ENCODE measurements at places on chromosomes 1 and 21.

- DNase-seq, result no peak
These were observed 118.6 kb upstream of the PPP2R5A start for GRCh38 chr1:212166644-212167043.

DNA sequence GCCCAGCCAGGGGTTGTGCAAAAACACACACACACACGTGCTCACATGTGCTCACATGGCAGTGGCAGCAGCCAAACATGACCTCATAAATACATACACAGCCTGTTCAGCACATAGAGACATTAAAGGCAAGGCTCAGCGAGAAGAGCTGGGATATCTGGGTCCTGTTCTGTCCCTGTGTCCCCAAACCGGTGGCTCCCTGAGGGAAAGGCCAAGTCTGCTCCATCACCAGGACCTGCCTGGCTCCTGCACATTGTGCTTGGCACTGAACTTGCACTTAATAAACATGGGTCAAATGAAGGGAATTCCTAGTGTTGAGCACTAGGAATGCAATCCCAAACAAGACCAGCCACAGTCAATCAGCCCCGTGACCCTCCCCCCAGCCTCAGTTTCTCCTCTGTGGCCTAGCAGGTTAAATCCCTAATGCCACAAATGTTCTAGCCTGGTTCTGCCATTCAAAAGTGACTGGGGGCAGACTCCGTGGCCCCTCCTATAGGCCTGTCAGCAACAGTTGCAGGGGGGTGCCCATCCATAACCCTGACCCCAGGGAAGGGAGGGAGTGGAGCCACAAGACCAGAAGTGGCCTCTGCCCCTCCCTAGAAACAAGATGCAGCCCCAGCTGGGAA lies 160.9 kb upstream of the VAMP3 start:
- no peak for DNase-seq

- no peak for DNase-seq
These were observed 292.1 kb upstream of the VAMP3 start for GRCh38 chr1:7478809-7479499.

GRCh38 chr1:15765495-15766194 lies 7.0 kb downstream of the FBLIM1 start:
- DNase-seq, result no peak

DNA sequence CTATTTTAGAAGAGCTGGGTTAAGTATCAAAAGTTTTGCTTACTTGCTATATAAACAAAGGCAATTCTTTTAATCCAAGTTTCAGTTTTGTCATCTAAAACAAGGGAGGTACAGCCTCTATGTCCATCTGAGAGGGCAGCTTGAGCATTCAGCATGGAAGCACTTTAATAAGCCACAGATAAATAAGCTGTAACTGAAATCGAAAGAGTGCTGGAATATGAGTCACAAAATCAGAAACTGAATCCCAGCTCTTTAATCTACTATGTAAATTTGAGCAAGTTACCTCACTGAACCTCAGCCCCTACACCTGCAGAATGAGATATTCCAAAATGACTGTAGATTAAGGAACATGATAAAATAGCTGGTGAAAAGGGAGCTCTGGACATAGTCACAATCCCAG lies 80.0 kb upstream of the HP1BP3 start:
- DNase-seq, result no peak

DNA sequence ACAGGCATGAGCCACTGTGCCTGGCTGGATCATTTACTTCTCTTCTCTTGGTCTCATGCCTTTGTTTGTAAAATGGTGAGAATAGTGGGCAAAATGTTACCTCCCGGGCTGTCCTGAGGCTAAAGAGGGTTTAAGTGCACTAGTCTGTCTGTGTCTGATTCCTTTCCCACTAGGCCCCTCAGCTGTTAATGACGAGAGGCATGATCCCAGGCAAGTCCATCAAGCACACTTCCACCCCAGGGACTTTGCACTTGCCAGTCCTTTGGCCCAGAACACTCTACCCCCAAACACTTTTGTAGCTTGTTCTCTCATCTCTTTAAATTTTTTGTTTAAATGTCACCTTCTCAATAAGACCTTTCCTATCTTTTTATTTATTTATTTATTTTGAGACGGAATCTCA lies 13.8 kb upstream of the EPB41 start:
- DNase-seq, result no peak

- DNase-seq, result no peak
These were observed 803 bp upstream of the FLAD1 start for GRCh38 chr1:154982341-154982740.

DNA sequence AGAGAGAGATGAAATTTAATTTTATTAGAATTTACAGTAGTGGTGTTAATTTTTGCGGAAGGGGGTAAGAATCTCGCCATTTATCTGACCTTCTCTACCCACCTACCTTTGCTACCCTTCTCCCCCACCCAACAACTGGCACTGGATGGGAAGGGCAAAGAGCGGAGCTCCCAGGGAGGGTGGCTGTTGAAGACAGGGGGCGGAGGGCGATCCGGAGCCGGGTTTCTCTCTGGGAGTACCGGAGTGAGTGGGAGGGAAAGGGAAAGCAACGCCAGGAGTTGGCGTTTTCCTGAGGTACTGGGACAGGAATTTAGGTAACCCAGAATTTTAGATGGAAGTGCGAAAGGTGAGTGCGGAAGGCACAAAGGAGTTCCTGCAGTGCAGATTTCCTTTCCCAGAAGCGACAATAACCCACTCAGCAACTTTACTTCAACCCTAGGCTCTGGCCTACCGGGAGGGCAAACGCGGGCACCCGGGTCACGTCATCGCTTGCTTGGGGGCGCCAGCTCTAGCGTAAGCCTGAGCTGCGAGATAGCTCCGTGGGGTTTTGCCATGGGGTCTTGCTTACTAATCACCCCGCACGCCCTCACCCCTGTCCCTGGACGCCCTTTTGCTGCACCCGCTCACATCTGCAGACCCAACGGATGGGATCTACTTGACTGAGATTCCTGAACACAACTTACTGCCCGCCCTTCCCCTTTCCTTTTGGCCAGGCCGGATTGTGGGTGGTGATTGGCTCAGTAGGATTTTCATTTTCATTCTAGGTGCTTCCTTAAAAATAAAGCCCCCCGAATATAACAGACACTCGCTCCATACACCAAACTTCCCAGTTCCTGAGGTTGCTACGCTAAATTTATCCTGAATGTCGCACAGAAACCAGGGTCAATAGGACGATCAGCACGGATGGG lies 413.0 kb upstream of the ESRRG start:
- no peak for DNase-seq

DNA sequence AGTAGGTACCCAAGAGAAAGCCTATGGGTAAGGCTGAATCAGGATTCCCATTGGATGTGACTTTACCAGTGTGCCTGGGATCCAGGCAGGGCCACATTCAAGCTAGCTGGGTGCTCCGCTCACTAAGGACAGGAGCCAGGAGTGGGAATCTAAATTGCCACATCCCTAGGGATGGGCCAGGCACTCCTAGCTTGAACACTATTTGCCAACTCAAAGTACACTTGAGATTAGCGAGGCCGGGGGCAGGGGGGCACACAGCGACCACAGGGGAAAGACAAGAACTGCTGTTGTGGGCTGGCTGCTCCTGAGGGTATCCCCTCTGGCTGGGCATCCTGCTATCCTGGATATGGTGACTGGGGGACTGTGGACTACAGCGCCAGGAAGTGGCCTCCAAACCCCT lies 4.3 kb downstream of the SLC45A3 start:
- no peak for DNase-seq

- DNase-seq, result no peak
These were observed 53.0 kb downstream of the BACH1 start for GRCh38 chr21:29351691-29352090.

DNA sequence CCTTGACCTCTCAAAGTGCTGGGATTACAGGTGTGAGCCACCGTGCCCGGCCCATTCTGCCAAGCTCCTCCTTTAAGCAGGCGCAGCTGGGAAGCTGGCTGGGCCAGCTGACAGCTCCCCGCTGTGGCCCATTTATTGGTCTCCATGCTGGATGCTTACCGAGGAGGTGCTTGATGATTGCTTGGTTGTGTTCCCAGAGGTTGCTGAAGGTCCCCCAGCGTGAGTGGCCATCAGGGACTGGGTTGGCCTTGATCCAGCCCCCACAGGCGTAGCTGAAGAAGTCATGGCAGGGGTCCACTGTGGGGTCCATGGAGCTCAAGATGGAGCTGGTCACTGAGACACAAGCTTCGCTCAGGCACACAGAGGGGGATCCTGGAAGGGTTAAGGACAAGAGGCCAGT lies 17.7 kb downstream of the ECE1 start:
- no peak for DNase-seq

DNA sequence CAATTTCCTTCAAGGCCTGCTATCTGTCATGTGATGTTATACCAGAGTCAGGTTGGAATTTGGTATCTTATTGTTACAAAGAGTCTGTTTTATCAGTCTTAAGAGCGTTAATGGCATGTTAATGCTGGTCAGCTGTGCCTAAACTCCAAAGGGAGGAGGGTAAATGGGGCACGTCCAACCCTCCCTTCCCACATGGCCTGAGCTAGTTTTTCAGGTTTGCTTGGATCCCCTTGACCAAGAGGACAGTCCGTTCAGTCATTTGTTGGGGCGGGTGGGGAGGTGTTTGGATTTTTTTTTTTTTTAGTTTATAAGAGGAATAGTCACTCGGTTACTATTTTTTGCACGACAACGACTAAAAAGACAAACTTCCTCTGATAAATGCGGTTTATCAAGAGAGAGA lies 63.8 kb upstream of the LYST start:
- no peak for DNase-seq

DNA sequence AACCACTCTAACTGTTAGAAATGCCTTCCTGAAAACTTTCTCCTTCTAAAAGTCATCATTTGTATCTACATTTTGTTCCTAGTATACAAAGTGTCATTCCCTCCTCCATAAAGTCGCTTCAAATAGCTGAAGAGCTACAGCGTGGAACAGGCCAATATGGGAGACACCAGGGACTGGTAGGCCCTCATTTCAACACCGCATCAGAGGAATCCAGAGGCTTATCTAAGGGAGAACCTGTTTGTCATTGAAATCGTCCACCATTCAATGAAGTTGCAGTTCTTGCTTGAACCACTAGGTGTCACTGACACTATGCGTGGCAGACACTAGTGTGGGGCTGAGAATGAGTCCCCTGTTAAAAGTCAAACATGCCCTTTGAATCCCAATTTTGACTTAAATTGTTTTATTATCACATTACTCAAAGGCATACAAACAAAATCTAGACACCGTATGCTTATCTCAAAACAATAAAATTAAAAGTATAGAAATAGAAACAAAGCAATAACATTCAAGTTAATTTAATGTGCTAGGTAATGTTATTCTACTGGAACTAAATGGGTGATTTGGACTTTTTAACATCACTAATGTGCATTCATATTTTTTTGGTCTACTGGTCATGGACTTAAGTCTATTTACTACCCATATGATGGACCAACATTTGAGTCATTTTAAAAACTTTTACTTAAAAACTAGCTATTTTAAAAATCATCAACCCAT lies 182.3 kb downstream of the FCRL5 start:
- DNase-seq, result peak; percentile 31

- DNase-seq, result no peak
These were observed 434.8 kb downstream of the CAMTA1 start for GRCh38 chr1:7220007-7220406.

DNA sequence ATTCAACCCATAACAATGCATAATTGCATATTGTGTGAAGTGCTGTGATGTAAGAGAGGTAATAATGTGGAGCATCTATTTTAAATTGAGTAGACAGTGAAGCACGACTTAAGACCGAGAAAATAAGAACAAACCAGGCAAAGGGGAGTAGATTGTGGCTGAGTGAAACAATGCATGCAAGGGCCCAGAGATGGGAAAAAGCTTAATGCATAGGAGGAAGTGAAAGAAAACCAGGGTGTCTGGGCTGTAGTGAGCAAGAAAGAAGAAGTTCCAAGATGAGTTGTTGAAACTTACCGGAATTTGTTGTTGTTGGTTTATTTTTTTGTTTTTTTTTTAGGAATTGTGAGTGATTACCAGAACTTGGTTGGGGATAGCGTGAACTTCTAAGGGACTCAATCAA lies 104.7 kb downstream of the SNX7 start:
- DNase-seq, result no peak

DNA sequence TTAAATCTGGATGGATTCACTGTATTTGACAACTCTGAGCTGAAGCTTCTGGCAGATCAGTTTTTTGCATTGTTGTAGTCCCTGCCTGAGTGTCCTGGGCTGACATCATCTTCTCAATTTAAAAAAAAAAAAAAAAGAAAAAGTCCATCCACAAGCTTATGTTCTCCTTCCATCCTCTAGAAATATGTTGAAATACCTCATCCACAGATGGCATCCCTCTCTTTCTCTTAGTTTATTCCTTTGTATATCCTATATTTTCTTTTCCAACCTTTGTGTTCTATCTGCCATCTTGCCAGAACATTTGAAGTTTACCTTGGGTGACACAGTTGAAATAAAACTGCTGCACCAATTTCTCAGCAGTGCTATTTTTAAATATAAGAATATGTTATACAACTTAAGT lies 184.4 kb upstream of the PKN2 start:
- no peak for DNase-seq

DNA sequence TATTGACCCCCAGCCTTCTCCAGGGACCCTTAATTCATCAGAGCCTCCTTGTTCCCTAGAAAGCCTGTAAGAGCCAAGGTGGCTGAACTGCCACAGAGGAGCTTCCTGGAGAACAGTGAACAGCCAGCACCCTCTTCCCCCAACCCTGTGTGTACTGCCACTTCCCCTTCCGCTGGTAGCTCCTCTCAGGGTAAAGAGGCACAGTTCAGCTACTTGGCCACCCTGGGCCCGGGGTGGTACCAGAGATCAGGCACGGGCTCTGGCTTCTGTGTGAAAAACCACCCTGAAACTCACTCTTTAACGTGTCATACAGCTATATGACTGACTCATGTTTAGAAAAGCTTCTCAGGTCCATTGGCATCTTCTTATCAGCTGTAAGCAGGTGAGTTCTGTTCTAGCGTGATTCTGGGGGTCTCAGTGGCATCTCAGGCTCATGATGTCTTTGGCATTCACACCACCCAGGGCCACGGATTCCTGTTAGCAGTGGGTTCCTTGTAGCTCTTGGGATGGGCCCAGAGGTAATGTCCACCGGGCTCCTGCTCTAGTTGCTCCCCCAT lies 22.4 kb downstream of the ARMH1 start:
- no peak for DNase-seq

DNA sequence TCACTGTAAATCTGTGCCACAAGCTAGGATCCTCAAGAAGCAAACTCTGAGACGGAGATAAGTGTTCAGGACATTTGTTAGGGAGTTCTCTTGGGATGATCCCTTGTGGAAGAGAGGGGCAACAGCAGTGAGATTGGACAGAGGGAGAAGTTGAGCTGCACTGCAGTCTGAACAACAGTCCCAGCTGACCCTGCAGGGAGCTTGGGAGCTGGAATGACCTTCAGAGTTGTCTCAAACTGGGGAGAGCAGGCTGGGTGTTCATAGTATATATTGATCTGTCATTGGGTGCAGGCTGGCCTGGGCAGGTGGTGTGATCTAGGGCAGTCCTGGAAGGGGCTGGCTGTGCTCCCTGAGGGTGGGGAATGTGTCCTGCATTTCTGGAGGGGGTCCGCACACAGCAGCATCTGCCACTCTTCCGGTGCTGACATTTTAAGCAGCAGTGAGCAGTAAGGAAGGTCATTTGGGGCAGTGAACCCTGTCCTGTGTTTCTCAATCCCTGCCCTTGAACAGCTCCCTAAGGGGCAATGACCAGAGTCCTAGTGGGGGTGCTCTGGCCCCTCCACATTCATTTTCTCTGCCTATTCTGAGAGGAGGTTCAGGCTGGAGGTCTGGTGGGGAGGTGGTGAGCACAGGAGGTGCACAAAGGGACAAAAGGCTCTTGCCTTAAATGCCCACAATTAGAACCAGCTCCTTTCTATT lies 90.2 kb upstream of the PPM1J start:
- no peak for DNase-seq
